Retinal pigment epithelial cell (primary cell): ENCODE measurements at places on chromosomes 12 and 14.

GRCh38 chr12:118144499-118144898 is 8.6 kb downstream of the PEBP1 start:
- no peak for DNase-seq

GRCh38 chr12:81206429-81206828 is 128.6 kb downstream of the ACSS3 start:
- no peak for DNase-seq

- DNase-seq: no peak
Observed at GRCh38 chr12:87981495-87981894, 47.7 kb downstream of the C12orf50 start.

DNA sequence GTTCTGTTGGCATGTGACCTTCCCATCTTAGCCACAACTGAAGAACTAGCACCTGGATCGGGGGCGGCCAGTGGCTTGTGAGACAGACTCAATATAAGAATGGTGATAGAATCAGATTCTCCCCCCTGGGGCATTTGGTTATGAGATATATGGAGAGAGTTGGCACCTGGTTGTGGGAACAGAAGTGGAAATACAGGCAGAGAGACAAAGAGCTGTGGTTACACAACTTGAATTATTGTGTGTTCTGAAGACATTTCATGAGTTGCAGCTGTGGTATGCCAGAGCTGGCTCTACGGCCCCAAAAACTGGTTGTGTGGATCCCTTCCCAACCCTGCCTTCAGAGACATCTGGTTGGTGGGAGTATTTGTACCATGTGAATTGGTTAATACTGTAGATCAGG is 2.9 kb upstream of the MSRB3 start:
- no peak for DNase-seq

GRCh38 chr12:27274706-27275105 is 30.6 kb downstream of the STK38L start:
- no peak for DNase-seq

GRCh38 chr12:130286041-130286440 is 51.6 kb upstream of the PIWIL1 start:
- DNase-seq: no peak

- no peak for DNase-seq
Observed at GRCh38 chr14:88473791-88474190, 81.0 kb downstream of the PTPN21 start.

DNA sequence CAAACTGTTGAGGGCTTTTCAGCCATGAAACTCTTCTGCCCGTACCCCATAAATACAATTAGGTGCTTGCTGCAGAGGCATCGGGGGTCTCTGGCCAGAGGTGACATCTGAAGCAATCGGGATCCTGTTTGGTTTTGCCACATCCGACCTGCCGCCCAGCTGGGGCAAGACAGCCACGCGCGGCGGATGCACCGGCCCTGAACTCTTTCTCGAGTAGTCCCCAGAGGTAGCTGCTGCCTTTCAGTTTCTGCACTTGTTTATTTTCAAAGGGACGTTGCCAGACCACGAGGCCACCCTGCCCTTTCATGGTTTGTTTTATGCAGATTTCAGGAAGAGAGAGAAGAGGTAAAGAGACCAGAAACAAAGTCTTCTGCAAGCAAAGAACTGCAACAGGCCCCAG is 10.6 kb upstream of the MLXIP start:
- DNase-seq: no peak

GRCh38 chr12:84047881-84048280 is 864.7 kb downstream of the SLC6A15 start:
- DNase-seq: no peak
